NCI-H345 (cell line): ENCODE measurements at places on chromosomes 1 and 21.

GRCh38 chr1:70934194-70934961 is 113.2 kb downstream of the PTGER3 start:
- no peak for DNase-seq

GRCh38 chr1:226549937-226550671 is 1.5 kb downstream of the STUM start:
- peak; percentile 76 for DNase-seq

DNA sequence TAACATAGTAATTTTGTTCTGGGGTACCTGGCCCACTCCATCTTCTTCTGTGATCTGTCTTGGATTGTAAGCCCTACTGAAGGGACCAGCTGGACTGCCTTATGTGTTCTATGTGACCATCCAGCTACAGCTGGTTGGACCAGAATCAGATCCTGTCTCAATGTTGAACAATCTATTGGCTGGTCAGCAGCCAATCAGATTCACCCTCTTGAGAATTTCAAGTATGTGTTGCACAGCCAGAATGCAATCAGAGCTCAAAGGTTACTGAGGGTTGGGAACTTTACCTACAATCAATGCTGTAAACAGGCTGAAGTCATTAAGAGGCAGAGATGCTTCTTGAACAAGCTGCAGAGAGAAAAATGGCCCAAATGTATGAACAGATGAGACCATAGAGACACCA is 61.9 kb downstream of the KCNC4 start:
- no peak for DNase-seq

- DNase-seq: no peak
Observed at GRCh38 chr1:217542136-217542777, 88.6 kb downstream of the GPATCH2 start.

DNA sequence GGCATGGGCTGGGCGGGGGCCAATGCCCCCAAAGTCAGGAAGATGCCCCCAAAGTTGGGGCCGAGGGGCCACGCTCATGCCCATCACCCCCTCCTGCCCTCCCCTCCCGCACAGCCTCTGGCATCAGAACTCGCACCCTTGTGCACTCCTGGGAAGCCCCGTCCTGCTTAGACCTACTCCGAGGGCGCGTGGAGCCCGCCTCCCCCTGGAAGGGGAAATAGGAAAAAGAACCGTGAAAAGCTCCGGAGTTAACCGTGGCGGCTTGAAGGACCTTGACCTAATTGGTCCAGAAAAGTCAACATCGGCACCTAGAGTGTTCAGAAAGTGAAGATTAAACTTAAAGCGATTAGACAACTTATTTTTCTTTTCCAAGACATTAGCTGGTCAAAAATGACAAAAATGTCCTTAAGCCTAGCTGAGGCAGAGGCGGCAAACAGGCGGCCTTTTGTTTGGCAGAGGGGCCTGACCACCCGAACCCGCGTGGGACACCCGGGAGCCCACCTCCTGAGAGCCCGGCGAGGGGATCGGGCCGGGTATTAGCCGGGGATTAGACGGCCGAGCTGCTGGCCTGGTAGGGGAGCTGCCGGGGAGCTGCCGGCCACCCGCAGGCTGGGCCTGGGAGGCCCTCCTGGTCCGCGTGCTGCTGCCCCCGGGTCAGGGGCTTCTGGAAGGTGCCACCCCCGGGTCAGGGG is 65.5 kb downstream of the PRDM16 start:
- no peak for DNase-seq

GRCh38 chr1:50936321-50936720 is 23.7 kb downstream of the FAF1 start:
- DNase-seq: no peak

- peak; percentile 58 for DNase-seq
Observed at GRCh38 chr1:145997016-145997717, 788 bp upstream of the TXNIP start.

DNA sequence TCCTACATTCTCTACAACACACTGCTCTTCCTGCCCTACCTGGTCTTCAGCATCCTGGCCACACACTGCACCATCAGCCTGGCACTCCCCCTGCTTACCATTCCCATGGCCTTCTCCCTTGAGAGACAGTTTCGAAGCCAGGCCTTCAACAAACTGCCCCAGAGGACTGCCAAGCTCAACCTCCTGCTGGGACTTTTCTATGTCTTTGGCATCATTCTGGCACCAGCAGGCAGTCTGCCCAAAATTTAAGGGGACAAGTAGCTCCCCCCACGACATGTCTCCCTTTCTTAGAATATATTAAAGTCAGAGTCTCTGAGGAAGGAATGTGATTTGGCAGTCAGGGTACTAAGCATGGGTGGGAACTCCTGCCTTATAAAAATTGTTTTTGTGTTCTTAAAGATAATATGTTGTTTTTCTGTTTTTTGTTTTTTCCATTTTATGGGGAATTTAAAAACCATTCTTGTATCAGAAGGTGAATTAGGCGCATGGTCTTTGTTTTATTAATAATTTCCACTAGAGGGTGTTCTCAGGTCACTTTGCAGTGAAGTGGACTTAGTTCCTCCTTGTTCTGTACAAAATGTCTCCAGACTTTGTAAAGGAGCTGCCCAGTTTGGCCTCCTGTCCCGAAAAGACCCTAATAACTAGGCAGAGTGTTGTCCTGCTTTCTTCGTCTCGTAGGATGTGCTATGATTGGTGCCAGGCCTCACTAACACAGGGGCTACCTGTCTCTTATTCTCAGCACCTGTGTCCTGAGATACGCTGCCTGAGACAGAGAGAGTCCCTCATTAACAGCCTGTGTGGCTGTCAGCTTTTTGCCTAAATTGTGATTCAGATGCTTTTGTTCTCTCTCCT is 13.1 kb downstream of the UBIAD1 start:
- DNase-seq: no peak

GRCh38 chr1:27455139-27455811 is 34.7 kb downstream of the WASF2 start:
- DNase-seq: no peak

DNA sequence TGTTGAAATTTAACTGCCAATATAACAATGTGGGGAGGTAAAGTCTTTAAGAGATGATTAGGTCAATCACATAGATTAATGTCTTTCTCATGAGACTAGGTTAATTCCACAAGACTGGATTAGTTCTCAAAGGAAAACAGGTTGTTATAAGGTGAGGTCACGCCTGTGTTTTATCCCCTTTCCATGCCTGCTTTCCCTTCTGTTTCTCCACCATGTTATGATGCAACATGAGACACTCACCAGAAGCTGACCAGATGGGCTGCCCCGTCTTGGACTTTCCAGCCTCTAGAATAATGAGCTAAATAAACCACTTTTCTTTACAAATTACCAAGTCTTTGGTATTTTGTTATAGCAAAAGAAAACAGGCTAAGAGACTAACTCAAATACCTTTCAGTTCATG is 70.8 kb downstream of the DDAH1 start:
- DNase-seq: no peak

- DNase-seq: peak; percentile 50
Observed at GRCh38 chr1:26471498-26472319, 531 bp upstream of the HMGN2 start.

DNA sequence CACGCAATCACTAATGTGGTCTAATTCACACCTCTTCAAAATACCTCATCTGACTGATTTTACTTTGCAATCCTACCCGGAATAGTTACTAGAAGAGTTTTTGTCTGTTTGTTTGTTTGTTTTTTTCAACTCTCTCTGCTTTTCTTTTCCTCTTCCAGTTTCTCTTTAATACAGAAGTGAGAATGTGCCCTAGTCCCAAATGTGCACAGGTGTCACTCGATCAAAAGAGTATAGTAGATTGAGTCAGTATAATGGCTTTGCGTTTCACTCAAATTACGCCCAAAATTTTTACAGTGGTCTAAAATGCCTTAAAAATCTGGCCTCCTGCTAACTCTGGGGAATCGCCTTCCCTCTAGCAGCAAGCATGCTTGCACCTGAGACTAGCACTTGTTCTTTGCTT is 1536.8 kb downstream of the KCNT2 start:
- no peak for DNase-seq

DNA sequence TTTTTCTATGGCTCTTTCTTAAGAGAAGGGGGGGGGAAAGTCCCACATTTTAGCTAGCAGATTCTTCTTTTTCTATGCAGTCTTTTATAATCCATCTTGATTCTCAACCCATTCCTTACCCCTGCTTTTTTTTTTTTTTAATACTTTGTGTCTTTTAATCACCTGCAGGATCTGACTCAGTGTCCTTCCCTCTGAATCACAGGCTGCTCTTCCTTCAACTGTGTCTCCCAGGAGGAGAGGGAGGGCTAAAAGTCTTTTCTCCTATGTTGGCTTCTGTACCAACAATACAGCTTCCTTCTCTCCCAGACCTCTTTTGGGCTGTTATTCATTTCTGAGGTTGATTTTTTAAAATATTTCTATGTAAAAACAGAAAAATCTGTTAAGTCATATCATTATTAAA is 686.2 kb downstream of the ADGRL2 start:
- no peak for DNase-seq

- DNase-seq: no peak
Observed at GRCh38 chr1:32933742-32934322, 30.8 kb downstream of the RNF19B start.

GRCh38 chr21:38814126-38815059 is 8.7 kb downstream of the ETS2 start:
- DNase-seq: no peak

DNA sequence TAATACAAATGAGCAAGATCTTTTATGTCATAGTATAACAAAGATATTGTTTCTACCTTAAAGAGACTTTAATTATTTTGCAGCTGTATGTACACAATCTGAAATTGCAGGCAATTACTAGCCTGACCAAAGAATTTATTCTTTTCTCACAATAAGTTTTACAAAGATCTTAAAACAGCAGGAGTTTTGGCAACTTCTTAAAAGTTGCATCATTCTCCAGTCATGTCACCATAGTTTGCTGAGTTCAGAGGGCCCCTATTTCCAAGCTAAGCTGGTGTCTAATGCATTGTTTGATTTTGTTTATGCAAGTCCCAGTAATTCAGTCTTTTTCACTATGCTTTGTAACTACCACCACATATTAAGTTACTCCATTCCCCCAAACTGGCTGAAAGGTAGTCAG is 114.8 kb downstream of the DNAH14 start:
- no peak for DNase-seq

DNA sequence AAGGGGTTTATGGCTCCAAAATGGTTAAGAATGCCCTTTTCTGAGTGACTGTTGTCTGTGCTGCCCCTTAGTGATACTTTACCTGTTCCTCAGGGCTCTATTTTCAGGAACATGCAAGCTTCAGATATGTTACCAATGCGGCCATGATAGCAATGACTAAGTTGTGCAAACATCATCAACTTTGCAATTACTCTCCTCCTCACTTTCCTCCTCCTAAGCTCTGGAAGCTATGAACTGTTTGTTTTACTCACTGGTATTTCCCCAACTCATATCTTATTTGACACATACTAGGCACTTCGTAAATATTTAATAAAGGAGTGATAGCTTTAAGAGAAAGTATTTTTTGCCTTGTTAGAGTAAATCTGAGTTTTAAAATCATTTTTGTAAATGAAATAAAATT is 53.8 kb downstream of the RWDD3 start:
- no peak for DNase-seq

GRCh38 chr1:187714470-187714869 is 885.7 kb downstream of the PLA2G4A start:
- no peak for DNase-seq

DNA sequence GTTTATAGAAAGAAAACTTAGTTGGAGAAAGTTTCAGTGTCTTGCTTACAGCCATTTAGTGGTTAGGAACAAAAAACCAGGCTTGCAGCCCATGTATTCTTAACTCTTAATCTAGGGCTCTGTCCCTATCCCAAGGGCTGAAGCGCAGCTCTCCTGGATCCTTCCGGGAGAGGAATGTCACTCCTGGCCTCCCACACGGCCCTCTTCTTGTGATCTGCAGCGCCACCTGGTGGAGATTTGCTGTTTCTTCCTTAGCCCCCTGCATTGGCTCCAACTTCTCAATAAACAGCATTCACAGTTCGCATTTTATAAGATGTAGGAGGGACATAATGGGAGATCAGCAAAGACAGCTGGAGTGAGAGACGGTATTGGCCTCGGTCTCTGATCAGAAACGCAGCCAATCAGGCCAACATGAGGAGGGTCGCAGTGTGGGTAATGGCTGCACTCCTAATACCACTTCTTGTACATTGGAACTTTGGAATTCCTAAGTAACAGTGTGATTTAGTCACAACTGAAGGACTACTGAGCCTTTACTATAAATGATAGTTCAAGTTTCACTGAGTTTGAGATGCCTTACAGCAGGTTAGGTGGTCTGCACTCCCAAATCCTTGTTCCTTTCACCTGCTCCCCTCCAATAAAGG is 283.4 kb downstream of the ASTN1 start:
- peak; percentile 65 for DNase-seq

DNA sequence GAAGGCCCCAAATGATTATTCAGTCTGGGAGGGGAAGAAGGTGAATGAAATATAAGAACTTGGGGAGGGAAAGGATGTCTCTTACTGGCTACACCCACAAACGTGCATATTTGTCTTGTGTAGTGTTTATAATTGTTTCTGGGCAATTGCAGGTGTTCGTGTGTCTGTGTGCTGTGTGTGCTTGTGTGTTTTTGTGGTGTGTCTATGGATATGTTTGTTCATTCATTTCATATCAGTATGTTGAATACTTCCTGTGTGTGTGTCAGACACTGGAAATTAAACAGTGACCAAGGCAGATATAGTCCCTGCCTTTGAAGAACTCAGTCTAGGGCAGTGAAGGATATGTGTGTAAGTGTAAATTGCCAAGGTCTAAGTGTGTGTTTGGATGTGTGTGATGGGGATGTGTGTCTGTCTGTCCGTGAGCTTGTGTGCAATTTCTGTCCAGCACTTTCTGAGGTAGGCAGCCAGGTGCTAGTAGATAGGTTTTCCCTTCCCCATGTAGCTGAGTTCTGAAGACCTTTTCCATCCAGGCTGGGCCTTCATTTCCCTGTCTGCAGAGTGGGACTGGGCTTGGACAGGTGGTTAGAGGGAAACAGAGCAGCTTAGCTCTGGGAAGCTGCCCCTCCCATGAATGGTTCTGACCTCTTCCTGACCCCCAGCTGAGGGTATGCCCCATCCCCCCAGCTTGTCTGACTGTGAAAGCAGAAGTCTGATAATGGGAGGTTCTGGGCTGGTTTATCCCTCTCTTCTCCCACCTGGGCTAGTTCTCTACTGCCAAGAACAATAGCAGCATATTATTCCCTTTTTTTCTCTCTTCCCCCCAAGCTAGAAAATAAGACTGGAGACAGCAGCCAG is 3.8 kb downstream of the AGO1 start:
- no peak for DNase-seq

GRCh38 chr1:64917328-64917861 is 49.0 kb downstream of the JAK1 start:
- DNase-seq: no peak

DNA sequence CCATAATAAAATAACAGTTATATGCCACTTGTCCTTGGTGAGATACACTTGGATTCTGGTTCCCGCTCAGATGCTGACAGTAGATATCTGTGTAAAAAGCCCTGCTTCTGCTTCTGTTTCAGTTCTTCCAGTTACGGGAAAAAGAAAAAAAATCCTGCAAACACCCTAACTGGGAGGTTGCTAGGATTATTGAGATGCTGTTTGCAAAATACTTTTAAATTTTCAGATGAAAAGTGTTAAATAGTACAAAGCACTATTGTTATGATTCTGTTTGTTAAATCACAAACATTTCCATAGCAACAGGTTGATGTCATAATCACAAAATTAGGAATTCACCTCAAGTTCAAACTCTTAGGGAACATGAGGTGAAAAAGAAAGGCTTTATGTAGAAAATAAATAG is 232.3 kb downstream of the HMCN1 start:
- DNase-seq: no peak
